ENCODE measurements at places on chromosomes 6 and 20. TPM values are rescaled to one million over a fixed set of nuclear protein-coding genes. Genes with fewer than 3 reads are reported as not detected.

- no peak for DNase-seq
These were observed 3.5 kb downstream of the GPR31 start for GRCh38 chr6:167154291-167154690.

DNA sequence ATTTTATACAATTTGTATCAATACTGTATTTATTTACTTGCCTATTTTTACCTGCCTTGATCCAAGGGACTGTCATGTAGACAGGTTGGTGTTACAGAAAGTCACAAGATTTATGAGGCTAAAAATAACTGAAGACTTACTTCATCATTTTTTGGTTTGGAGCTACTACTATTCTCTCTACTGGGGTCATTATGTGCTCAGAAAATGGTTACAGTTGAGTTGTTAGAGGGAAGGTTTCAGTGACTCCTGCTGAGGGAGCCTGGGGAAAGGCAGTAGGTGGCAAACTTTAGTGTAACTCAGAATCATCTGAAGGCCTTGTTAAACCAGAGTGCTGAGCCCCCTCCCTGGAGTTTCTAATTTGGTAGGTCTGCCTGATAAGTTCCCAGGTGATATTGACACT lies 118.8 kb downstream of the TINAG start:
- no peak for DNase-seq

- DNase-seq, result no peak
These were observed 8.5 kb downstream of the JARID2 start for GRCh38 chr6:15254070-15254975.

LRRC73 gene
- total RNA-seq, result 0.28 TPM

FAM83C gene
- not detected for total RNA-seq

DPPA5 gene
- total RNA-seq, result not detected
